ENCODE measurements at places on chromosomes 3 and 15.

DNA sequence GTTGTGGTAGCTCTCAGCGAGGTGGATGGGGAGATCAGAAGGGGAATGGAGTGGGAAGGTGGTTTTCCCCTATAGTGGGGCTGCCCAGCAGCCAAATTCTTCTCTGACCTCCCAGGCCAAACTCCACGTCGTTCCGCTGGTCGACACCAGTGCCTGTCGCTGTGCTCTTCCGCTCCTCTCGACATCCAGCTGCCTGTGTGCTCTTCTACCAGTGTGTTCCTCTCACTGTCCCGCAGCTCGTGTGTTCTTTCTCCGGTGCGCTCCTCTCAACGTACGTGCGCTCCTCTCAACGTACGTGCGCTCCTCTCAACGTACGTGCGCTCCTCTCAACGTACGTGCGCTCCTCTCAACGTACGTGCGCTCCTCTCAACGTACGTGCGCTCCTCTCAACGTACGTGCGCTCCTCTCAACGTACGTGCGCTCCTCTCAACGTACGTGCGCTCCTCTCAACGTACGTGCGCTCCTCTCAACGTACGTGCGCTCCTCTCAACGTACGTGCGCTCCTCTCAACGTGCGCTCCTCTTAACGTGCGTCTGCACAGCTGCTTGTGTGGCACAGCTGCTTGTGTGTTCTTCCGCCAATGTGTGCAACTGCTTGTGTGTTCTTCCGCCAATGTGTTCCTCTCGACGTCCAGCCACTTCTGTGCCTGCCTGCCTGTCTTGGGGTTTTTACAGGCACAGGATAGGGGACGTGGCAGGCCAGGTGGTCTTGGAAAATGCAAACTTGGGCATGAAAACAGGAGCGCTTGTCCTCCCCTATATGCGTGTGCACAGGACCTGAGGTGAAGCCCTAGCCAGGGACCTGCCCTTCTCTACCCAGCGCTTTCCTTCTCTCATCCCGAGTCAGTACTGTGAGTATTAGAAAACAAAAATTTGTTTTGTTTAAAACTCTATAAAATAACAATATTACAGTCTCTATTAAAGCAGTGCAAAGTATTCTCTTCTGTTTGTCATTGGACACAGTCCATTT is 991.1 kb downstream of the GBE1 start:
- DNase-seq, result no peak

- no peak for DNase-seq
Measured at GRCh38 chr15:85457392-85457968, 77.1 kb downstream of the AKAP13 start.

DNA sequence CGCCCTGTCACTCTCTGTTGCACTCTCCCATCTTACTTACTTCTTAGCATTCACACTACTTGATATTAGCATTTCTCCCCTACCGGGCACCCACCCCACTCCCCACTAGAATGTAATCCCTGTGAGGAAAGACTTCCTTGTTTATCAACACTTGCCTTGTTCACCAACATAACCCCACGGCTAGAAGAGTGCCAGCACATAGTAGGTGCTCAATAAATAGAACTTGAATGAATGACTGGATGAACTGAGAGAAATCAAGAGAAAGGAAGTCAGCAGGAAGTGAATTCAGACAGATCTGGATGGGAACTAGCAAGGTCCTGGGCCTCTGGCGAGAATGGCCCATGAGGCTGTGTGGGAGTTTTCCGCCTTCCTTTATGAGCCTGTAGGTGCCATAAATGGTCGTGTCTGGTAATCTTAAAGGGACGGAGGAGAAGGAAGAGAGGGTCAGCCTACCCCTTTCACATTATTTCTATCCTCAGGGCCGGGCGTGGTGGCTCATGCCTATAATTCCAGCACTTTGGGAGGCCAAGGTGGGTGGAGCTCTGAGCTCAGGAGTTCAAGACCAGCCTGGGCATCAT is 42.4 kb upstream of the HERC1 start:
- DNase-seq, result no peak

GRCh38 chr15:25331860-25332259 is 107.0 kb downstream of the UBE3A start:
- no peak for DNase-seq

GRCh38 chr3:194296454-194297263 is 54.5 kb downstream of the CPN2 start:
- no peak for DNase-seq

- DNase-seq, result no peak
Measured at GRCh38 chr15:89299896-89300295, 34.7 kb downstream of the POLG start.

- no peak for DNase-seq
Measured at GRCh38 chr15:49293941-49294340, 123.9 kb downstream of the GALK2 start.

DNA sequence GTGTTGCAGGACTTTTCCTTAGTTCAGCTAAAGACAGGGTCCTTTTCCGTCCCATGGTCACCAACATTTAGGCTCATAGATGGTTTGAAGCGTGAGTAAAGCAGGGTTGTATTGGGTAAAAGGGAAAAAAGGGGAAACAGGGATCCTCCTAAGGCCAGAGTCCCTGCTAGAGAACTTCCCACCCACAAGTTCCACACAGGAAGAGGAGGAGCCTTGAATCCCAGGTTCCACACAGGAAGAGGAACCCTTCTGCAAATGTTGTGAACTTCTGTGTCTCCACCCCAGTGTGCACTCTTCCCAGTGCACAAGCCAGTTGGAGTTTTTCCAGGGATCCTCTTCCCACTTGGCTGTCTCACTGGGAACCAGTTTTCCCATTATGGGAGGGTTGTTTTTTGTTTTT is 27.6 kb upstream of the ATP8B4 start:
- no peak for DNase-seq
